Upper lobe of left lung (tissue), 6 donors: ENCODE measurements at places on chromosomes 4 and X.

- DNase-seq = no peak
Measured at GRCh38 chr4:78517050-78517652, 34.4 kb upstream of the ANXA3 start.

DNA sequence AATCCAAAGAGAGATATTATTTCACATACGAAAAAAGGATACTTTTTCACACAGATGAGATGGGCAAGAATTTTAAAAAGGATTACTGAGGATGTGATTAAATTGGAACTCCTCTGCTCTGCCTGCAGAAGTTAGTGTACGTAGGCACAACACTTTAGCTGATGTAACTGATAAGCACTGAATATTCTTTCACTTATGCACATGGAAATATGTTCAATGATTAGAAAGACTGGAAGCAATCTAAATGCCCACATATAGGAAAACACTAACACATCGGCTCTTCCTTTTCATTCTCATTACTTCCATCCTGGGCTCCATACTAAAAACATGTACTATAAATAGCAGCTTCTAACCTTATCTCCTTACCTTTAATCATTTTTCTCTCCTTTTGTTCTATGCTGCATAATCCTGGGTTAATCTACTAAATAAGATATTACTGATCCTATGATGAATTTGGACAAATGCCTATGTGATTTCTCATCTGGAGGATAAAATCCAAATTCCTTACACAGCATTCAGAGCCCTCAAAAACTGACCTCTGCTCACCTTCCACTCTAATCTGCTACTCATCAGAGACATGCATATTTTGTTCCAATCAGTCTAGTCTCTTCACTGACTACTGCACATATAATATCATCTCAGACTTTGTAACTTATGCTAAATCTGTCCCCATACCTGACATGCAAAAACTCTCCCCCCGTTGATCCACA lies 197.8 kb downstream of the PDGFC start:
- no peak for DNase-seq

GRCh38 chr4:80340036-80340435 lies 4.5 kb downstream of the CFAP299 start:
- no peak for DNase-seq

GRCh38 chr4:164027805-164028204 lies 533.3 kb downstream of the TMA16 start:
- DNase-seq = no peak

DNA sequence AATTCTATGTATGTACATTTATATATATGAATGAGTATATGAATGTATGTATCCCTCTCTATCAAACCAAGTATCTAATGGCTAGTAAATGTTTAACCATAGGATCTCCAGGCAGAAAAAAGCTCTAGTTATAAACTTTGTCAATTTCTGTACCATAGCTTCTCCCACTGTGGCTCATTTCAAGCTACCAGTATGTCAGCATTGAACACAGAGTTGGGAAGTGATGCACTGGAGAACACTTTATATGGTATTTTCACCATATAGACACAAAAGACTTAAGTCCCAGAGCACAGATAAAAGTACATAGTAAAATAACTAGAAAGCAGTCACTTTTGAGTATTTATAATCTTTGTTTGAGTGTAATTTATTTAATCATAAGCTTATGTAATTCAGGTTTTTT lies 53.9 kb upstream of the ATP8A1 start:
- DNase-seq = no peak

DNA sequence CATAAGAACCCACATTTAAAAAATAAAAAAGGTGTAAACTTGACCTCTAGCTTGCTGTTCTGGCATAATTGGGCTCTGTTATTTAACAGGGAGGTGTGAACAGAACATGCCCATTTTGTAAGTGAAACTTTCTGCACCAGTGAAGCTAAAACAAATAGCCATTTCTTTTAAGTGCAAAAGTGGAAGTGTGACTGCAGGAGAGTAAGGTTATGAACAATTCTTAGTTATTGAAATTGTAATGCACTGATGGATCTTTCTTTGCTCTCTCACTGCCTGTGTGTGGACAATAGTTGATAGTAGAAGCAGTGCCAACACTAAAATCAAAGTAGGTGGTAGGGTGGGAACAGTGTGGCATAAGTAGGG lies 12.6 kb downstream of the P2RY10 start:
- no peak for DNase-seq

- DNase-seq = no peak
Measured at GRCh38 chrX:15761564-15762191, 23.6 kb downstream of the CA5B start.

GRCh38 chr4:181618896-181619295 lies 624.3 kb upstream of the TENM3 start:
- no peak for DNase-seq

DNA sequence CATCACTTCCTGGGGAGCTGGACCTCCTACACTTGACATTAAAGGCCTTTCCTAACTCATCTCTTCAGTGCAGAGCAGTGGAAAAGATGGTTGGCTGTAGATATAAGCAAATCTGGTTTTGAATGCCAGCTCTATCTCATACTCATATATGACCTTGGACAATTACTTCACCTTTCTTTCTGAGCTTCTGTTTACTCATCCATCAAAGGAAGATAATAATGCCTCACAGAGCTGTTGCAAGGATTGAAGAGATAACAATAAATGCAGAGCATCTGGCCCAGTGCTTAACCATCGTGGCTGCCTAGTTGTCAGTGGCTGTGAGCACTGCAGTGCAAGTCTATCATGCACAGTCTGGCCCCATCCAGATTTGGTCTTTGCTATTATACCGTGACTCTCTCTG lies 148.1 kb upstream of the EOLA2 start:
- DNase-seq = no peak

- DNase-seq = no peak
Measured at GRCh38 chrX:122913134-122913533, 270.9 kb upstream of the GRIA3 start.

- no peak for DNase-seq
Measured at GRCh38 chr4:68593112-68593511, 17.0 kb upstream of the UGT2B17 start.

- DNase-seq = no peak
Measured at GRCh38 chrX:47568656-47569295, 7.8 kb downstream of the ARAF start.

DNA sequence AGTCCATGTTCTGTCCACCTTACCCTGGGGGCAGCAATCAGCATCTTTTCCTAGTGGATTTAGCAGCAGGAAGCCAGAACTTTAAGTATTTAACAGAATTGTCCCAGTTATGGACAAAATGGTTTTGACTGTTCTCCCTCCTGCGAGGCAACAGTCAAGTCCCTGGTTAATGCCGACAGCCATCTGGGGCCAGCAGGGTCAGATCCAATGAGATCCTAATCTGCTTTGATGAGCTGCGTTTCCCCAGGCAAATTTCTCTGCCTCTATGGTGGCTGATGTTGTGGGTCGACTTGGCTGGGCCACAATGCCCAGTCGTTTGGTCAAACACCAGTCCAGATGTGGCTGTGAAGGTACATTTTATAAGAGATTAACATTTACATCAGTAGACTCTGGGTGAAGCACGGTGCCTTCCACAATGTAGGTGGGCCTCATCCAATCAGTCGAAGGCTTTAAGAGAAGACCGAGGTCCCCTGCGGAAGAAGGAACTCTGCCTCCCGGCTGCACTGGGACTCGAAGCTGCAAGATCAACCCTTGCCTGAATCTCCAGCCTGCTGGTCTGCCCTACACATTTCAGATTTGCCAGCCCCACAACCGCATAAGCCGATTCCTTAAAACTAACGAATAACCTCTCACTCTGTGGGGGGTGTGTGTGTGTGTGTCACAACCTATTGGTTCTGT lies 89.0 kb upstream of the C4orf50 start:
- DNase-seq = no peak
